NCI-H1694 treated with DMSO at 0.1 percent for 48 hours (cell line): ENCODE measurements at places on chromosomes 5 and 9.

DNA sequence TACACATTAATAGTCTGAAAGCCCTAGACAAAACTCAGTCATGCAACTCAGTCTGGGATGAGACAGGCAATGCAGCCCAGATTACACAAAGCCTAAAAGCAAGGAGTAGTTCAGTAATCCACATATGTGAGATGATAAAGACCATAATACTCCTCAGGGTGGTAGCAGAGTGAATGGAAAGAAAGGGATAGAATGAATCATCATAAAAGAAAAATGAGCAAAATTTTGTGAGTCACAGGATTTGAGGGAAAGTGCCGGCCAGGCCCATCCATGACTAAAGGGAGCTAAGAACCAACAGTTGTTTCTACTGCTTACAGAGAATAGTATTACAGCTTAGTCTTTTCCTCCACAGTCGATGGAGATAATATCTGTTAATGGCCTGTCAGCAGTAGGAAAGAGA lies 90.0 kb upstream of the POU5F2 start:
- DNase-seq: no peak

- DNase-seq: no peak
Measured at GRCh38 chr9:122844137-122844536, 15.7 kb upstream of the PDCL start.

DNA sequence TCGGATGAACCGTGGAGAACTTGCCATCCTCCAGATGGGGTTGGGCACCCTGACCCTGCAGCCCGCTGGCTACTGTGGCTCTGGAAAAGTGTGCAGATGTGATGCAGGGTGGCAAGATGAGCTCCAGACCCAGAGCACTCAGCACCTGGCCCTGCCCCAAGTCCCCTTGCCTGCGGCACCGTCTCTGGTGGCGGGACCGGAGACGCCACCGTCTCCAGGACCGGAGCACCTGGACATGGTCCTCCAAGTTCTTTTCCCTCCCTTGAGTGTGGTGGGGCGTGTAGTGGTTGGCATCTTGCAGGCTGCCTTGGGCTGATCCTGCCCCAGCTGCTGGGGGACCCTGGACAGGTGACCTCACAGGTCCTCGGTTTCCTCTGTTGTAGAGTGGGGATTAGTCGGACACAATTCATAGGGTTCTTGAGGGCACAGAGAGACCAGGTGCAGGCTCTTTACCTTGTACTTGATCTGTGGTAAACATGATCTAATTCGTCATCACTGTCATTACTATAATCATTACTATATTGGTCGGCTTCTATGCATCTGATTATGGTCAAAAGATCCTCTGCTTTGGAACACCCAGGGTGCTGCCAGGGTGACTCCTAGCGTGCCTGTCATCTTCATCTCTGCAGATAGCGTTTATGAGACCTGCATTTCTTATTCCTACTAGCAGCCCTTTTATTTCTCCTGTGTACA lies 83.5 kb downstream of the COL5A1 start:
- DNase-seq: no peak

GRCh38 chr9:65411336-65411735 lies 126.3 kb upstream of the FOXD4L5 start:
- DNase-seq: no peak

- no peak for DNase-seq
Measured at GRCh38 chr9:126125177-126125576, 201.5 kb upstream of the MVB12B start.

GRCh38 chr9:33170464-33171415 lies 3.6 kb upstream of the B4GALT1 start:
- DNase-seq: peak; percentile 32
